Astrocyte of the spinal cord (primary cell): ENCODE measurements at places on chromosomes 16 and 17.

DNA sequence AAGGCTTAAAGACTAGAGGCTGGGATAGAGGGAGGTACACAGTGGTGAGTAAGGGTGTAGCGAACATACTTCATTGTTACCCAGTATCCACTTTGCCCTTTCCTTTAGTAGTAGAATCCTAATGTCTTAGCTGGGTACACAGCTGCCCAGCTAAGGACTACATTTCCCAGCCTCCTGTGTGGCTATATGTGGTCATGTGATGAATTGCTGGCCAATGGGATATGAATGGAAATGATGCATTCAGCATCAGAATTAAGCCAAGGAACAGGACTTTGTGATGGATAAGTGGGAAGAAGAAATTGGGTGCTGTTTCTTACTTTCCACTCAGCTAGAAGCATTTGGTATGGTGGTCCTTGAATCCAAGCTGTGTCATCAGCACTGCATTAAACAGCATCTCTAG is 55.9 kb downstream of the FOXL1 start:
- peak; percentile 33 for DNase-seq

- DNase-seq = no peak
These were observed 379 bp downstream of the SNX29 start for GRCh38 chr16:11976850-11977375.

DNA sequence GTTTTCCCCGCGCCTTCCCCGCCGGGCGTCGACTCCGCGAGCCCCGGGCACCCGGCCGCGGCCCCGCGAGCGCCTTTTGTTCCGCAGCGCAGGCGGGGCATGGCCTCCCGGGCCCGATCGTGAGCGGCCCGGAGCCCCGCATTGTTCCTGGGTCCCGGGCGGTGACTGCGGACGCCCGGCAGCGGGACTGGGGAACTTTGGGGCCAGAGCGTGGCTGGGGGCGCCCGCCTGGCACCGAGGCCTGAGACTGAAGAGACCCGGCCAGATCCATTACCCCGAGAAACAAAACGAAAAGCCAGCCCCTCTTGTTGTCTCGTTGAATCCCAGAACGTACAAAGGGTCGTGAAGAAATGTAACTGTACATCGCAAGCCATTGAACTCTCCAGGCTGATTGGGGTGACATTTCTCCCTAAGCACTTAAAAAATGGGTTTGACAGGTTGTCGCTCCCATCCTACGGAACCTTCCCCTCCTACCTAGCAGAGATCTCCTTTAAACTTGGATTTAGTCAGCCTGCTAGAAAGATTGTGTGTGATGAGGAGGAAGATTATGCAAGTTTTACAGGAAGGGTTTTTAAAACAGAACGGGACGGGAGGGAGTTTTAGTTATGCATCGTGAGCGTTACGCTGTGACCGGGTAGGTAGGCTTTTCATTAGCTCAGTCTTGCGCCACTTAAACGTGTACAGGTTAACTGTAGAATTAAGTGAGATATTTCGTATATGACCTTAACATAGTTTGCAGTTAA is 825 bp downstream of the METTL9 start:
- peak; percentile 20 for DNase-seq

- no peak for DNase-seq
These were observed 338.2 kb downstream of the SNX29 start for GRCh38 chr16:12314653-12315185.

- DNase-seq = peak; percentile 73
These were observed 28.2 kb downstream of the ACTG1 start for GRCh38 chr17:81484195-81484979.

DNA sequence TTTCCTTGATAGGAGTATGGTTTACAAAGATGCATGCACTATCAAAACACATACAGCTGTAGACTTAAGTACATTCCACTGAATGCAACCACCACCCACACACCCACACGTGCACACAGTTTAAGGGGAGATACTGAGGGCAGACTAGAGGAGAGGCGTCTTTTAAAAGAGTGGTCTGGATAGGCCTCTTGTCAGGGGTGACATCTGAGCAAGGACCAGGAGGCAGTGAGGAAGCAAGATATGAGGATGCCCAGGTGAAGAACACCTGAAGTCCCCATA is 12.6 kb downstream of the MPHOSPH6 start:
- DNase-seq = peak; percentile 5

DNA sequence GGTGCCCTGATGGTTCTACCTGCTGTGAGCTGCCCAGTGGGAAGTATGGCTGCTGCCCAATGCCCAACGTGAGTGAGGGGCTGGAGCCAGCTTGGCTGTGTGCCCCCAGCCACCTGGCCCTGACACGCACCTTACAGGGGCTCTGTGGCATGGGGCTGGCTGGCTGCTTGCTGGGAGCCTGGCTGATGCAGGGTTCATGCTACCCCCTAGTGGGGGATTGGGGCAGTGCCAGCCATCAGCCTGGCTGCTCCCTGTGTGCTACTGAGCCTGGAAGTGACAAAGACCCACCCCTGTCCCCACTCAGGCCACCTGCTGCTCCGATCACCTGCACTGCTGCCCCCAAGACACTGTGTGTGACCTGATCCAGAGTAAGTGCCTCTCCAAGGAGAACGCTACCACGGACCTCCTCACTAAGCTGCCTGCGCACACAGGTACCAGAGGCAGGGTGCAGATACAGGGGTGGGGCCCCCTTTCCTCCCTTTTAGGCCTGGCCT is 5.7 kb downstream of the GRN start:
- peak; percentile 44 for DNase-seq

- no peak for DNase-seq
These were observed 25.8 kb upstream of the HLF start for GRCh38 chr17:55238931-55239297.

GRCh38 chr16:78931678-78932077 is 668.9 kb downstream of the MAF start:
- DNase-seq = no peak

GRCh38 chr17:4187076-4187475 is 44.1 kb downstream of the CYB5D2 start:
- no peak for DNase-seq

DNA sequence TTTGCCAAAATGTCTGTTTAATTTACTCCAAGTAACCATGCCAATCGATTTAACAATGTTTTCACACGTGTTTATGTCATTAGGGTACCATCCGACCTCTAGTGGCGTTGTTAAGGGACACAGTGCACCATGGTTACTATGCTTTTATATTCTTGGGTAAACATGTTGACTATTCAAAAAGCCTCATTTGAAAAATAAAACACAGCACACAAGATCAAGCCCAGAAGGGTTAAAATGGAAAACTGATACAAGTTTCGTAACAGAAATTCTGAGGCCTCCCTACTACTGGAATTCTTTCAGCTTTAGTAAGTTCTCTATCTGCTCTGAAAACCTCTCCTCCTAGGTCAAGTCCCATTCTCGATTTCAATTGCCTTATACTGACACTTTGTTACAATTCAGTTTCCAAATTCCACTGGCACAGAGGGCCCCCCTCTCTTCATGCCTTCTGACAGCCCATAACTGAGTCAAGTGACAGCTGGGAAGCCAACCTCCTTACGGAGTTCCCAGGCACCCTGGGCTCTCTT is 2.1 kb downstream of the CFAP20 start:
- peak; percentile 61 for DNase-seq

DNA sequence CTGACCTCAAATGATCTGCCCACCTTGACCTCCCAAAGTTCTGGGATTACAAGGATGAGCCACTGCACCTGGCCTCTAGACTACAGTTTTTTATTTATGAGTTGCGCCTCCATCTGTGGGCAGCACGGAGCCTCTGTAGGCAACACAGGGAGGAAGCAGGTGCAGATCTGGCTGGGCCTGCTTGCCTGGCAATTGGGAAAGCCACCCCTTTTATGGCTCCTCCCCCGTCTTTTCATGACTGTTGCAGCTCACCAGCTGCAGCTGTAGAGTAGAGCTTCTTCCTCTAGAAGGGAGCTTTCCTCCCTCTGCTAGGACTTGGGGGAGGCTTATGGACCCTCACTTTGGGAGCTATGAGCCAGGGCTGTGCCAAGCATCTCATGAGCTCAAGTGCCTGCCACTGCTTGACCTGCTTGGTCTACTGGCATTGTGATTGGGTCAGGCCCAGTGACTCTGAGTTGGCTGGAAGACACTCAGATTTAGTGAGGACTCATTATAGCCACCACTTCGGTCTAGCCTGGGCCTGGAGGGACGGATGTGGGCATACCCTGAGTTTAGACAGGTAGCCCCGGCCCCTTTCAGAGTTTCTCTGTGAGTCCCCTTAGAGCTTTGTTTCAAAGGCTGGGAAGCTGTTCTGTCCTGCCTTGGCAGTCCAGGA is 6.9 kb upstream of the SLC7A6 start:
- DNase-seq = no peak

GRCh38 chr16:10495031-10495345 is 85.4 kb downstream of the EMP2 start:
- no peak for DNase-seq
